ENCODE measurements at places on chromosomes 1 and 21.

- no peak for DNase-seq
Measured at GRCh38 chr1:211829343-211830054, 1.1 kb downstream of the LPGAT1 start.

DNA sequence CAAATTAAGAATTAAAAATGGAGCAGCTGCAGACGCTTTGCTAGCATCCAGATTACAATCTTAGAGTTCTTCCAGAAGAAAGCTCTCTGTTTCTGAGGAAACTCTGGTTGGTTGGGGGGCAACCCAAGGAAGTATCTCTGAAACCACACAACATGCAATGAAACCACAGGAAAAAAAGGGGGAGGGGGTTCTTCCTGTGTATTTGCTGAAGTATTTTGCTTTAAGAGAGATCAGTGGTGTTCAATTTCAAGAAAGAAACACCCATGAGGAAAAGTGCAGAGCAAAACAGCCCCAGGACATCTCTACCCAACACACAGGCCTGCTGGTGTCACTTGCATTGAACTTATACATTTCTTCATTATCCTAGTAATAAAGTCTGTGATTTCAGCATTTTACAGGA, 19.7 kb upstream of the TIAM1 start:
- no peak for DNase-seq

GRCh38 chr1:20551945-20552727, at the start of gene FAM43B:
Gene FAM43B, plus strand, starts transcription at chr1:20552573. Its CDS starts 401 bp downstream, at chr1:20552974.
- no peak for DNase-seq

DNA sequence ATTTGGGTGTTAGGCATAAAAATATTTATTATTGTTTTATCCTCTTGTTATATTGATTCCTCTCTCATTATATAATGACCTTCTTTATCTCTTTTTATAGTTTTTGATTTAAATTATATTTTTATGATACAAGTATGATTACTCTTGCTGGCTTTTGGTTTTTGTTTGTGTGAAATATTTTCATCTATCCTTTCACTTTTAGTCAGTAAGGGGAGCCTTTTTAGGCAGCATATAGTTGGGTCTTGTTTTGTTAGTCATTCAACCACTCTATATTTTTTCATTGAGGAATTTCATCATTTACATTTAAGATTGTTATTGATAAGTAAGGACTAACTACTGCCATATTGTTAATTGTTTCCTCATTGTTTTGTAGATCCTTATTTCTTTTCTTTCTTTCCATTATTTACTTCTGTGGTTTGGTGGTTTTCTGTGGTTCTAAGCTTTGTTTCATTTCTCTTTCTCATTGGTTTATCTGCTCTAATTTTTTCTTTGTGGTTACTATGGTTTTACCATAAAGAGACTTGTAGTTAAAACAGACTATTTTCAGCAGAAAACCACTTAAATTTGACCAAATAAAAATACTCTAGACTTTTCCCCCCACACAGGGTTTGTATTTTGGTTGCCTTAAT, 593.1 kb downstream of the NUF2 start:
- DNase-seq = no peak

DNA sequence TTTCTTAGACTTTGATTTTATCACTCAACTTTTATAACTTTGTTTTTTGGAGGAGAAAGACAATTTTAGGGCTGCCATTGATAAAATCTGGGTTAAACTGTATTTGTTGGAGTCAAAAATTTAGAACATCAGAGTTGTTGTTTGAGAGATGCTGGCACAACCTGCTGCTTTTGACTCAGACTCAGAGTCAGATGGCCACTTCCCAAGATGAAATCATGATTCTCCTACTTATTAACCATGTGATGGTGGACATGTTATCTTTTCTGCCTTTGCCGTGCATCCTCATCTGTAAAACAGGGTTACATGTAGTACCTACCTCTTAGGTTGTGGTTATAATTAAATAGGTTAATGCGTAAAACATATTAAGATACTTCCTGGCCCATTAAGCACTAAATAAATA, 71.2 kb downstream of the PLA2G4A start:
- DNase-seq = no peak
